ENCODE measurements at places on chromosomes 5 and 9.

- DNase-seq, result no peak
Measured at GRCh38 chr9:111605041-111605559, 5.7 kb upstream of the PTGR1 start.

GRCh38 chr5:65173130-65173525, 308.6 kb downstream of the ADAMTS6 start:
- DNase-seq, result no peak

- no peak for DNase-seq
Measured at GRCh38 chr9:132663117-132663516, 6.7 kb downstream of the DDX31 start.

DNA sequence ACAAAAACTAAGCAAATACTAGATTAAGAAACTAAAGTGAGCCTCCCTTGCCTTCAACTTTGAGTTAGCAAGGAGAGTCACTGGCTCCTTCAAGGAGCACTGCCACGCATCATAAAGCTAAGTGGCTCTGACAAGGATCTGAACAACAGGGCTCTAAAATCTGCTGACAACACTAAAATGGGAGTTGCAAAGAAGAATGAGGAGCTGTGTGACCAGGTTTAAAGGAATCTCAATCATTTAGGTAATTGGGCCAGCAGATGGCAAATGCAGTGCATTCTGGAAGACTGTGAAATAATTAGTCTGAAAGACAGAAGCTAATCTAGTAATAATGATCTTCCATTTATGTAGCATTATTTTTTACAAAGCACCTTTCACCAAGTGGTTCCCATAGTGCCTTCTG, 297.0 kb upstream of the TAS2R1 start:
- DNase-seq, result no peak

GRCh38 chr5:13910637-13911288, 33.7 kb downstream of the DNAH5 start:
- DNase-seq, result no peak

GRCh38 chr5:80206282-80206681, 49.6 kb downstream of the SERINC5 start:
- DNase-seq, result no peak

- no peak for DNase-seq
Measured at GRCh38 chr9:19180991-19181390, 49.5 kb upstream of the DENND4C start.

DNA sequence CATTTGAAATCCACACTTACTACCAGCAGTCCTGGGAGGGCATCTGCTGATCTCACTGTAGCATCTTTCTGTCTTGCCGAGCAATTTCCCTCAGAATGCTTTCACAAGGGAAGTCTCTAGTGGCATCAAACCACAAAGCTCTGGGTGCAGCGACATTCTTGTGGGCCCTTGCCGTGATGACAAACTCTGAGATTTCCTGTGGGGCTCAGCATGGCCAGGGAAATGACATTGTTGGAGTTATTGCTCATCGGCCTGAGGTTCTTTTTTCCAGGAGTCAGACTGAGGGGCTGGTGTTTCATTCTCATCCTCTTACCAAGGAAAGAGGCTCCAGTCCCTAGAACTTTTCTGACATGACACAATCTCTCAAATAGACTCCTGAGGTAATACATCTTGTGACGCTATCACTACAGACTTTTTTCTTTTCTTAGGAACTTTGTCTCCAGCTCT, 51.4 kb downstream of the PFDN1 start:
- peak; percentile 3 for DNase-seq

DNA sequence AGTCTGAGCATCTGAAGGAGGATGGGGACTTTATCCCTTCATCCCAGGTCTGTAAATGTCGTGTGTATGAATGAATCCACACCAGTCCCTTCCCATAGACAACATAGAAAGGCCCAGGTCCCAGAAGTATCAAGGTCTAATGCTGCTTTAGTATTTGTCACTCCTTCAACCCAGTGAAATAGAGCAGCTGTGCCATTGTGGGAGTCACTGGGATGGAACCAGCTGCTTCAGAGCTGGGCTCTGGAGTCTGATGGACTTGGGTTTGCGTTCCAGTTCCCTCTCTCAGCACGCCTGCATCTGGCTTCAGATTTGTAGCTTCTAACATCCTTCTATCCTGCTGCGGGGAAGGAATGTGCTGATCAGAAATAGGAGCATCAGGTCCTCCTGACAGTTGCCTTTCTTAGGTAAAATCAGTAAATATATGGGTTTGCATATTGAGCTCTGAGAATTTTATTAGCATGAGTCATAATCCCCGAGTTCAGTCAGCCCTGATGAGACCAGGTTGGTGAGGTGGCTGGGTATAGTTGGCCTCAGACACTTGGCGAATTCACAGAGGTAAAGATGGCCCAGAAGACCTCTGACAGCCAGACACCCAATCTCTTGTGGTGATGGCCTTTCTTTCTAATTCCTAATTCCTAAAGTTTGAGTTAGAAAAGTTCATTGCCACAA, 10.1 kb downstream of the ACO1 start:
- no peak for DNase-seq

DNA sequence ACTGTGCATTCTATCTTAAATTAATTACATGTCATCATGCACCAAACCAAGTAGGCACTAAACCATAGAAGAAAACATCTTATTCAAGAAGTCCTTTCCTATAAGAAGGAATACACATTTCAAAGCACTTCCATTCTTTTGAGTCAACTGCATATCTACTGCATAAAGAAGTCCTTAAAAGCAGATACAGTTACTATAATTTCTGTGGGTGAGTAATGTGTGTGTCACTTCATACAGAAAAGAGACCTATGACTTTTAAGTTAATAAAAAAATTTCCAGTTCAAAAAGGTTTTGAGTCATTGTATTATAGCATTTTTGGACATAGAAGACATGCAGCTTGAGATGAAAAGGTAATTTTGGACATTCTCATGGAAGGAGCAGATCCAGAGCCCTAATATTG, 125.0 kb downstream of the DTWD2 start:
- no peak for DNase-seq

GRCh38 chr5:150609843-150610584, 30.4 kb upstream of the SYNPO start:
- DNase-seq, result no peak

DNA sequence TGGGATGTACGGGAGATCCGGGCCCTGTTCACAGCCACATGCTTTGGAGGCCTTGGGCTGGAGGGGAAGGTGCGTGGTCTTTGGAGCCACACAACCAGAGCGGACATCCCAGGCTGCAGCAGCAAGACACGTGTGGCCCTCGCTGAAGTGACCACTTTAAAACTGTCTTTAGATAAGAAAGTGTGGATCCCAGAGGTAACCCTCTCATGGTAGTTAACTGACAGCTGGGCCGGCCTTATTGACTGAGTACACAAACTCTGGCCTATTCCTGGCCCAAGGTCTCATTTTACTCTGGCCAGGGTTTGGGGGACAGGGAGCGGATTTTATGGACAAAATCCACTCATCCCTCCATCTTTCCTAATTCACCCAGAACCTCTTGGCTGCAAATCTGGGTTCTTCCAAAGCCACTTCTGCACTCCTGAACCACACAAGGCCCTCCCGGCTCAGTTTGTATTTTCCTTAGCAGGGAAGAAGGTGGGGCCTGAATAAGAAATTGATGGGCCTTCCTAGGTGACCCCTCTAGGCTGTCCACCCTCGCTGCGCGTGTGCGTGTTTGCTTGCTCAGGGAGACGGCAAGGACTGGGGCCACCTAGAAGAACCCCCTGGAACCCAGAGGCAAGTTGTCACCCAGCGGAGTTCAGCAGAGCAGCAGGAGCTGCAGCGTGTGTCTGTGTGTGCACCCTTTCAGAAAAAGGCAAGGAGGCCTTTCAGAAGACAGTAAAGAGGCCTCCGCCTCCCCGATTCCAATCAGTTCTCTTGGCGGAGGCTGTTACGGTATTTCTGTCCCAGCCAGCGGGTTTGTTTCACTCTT, 73.3 kb upstream of the ORM1 start:
- no peak for DNase-seq

DNA sequence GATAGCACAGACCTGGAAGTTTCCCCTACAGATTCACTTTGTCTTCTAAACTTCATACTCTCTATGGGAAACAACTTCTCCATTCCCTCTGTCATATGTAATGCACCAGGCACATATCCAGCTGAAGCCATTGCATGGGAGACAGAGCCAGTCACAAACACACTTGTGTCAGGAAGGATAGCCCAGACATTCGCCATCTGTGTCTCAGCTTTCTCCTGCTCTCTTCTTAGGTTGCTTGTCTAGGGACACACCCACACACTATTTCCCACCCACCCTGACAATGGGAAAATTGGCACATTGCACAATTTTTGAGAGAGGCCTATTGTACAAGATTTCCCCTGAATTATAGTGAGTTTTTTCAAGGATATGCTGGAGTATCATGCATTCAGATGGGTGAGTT, 158.4 kb upstream of the MPDZ start:
- DNase-seq, result no peak

DNA sequence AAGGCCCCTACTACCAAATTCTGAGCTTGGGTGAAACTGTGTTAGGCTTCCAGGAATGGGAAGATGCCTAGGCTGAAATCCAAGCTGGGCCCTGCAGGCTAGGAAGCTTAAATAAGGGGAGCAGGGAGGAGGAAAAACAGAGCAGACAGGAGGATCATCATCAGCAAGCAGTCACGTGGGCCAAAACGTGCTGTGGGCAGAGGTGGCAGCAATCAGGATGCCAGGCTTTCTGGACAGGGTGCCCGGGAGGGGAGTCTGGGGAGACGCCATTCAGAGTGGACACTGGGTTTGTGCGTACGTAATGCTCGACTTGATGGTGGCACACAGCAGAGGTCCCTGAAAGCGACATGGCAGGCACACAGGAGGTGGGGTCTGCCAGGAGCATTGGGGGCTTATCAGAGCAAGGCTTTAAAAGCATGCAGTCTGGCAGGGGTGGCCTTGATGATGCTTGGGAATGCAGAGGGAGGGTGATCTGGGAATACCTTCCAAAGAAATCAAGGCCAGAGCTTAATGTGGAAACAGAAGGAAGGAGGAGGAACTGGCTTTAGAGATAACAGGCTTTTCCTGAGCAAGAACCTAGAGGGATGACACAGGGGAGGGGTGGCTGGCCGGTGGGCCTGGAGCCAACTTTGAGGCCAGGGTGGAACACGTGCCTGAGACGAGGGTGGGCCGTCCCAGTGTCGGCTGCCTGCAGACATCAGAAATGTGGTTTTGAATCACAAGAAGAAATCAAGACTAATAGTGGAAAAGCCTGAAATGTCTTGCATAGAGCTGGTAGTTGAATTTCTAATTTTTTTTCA, 212.5 kb downstream of the GADD45G start:
- no peak for DNase-seq

DNA sequence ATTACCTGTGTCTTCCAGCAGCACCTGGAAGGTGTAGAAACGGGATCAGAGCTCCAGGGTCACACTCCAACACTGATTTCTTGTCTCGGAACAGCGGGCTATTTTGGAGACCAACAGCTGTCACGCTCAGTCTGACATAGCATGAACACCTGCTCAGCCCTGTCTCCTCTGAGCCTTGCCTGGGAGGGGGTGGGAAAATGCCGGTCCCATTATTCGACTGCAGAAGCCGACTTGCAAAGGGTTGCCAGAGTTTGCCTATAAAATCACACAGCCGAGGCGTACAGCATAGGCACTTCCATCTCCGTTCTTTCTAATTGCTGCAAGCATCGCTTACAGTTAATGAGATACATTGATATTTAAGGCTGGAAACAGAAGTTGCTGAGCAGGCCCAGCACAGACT, 300.8 kb upstream of the MSX2 start:
- DNase-seq, result no peak

GRCh38 chr5:67233075-67233474, 36.5 kb upstream of the CD180 start:
- no peak for DNase-seq

DNA sequence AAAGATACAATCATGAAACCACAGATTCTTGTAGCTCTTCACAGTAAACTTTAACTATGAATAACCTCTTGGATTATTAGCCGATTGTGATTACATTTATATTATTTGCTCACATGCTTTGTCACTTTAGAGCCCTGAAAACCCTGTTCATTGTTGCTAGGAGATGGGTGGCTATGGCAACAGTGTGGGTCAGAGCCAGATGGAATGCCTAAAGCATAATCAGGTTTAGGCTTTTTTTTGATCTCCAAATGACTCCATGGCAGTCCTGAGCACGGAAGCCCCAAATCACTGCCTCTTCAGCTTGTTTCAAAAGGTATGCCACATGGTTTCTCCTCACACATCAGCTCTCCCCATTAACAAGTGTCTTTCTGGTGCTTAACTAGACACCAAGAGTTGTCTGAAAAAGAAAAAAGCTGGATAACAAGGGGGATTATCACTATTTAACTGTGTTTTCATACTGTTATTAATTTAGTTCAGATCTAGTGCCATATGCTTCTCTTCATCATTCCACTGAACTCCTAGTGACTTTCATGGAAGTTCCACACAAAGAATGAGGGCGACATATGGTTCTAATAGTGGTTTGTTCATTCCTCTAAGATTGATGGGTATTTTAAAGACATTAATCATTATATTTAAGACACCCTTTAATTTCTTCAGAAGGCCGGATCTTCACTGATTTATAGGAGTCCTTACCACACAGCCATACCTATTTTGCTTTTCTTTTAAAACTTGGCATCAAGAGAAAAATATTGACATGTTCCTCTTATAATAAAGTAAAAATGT, 88.8 kb upstream of the PAM start:
- DNase-seq, result no peak

All from KG1 (cell line).